Right lung (tissue), 10 donors: ENCODE measurements at places on chromosomes 2 and 18. TPM values are rescaled to one million over a fixed set of nuclear protein-coding genes. Genes with fewer than 3 reads are reported as not detected.

Gene MC5R
- not detected for polyA plus RNA-seq

Gene CDH7
- polyA plus RNA-seq: 1.6 TPM

Gene LGALSL
- 80.1 TPM for polyA plus RNA-seq

Gene TXNL4A
- 72.2 TPM for polyA plus RNA-seq

Gene IL36B
- polyA plus RNA-seq: not detected

Gene ELOA2
- polyA plus RNA-seq: not detected

Gene PLEKHM3
- 13.4 TPM for polyA plus RNA-seq

Gene CLHC1
- polyA plus RNA-seq: 32.9 TPM

Gene TCF23
- polyA plus RNA-seq: 0.15 TPM

Gene CPLX4
- polyA plus RNA-seq: not detected

Gene CYP27A1
- polyA plus RNA-seq: 22.7 TPM

Gene SCN7A
- 88.7 TPM for polyA plus RNA-seq

Gene PLEK
- 14.0 TPM for polyA plus RNA-seq

Gene ANKRD23
- polyA plus RNA-seq: 6.2 TPM

DNA sequence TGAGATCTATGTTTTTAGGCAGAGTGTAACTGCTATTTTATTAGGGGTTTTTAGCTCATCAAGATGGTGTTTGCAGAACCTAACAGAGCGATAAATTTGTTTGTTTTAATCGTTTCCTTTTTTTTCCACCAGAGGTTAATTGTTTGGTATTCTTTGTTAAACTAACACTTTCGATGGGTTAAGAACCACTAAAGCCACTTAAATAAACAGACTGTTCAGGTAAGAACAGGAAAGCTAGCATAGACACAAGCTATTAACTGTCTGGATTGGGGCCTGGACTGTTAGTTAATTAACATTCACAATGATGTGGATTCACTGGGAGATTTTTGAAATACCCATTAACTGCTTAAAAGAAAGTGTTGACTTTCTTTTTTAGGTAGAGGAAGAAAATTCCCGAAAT, 209.0 kb upstream of the COPS8 start:
- DNase-seq: no peak

- DNase-seq: no peak
Measured at GRCh38 chr2:223185638-223186037, 133.6 kb downstream of the KCNE4 start.

DNA sequence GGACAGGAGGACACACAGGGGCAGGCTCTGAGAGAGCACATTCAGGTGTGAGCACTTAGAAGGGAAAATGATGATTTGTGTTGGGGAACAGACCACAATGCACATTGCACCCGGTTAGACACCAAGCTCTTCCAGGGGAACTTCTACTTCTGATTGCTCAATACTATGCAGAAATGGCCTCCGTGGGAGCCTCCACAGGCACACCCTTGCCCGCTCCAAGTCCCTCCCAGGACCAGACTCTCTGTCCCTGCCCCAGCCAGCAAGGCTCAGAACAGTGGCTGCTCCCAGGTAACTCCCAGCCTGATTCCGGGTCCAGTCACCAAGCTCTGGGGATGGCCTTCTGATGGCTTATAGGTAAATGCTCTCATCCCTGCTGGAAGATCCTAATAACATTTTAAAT, 56.2 kb downstream of the BCL2L11 start:
- DNase-seq: no peak

- DNase-seq: no peak
Measured at GRCh38 chr18:22552254-22552653, 134.5 kb upstream of the CTAGE1 start.

DNA sequence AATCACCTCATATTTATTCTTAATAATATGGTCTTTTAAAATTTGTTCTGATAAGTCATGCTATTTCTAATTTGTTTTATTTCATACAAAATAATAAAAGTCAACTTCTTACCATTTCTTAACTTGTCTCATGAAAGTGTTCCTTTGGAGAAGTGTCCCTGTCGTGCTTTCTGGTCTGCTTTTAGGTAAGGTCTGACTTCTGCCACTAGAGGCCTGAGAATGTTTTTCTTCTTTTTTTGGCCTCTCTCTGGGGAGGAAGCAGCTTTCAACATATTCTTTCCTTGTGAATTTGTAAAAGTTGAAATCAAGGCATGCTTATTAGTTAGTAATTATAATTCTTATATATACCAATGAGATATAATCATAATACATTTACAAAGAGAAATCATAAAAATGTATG, 39.4 kb downstream of the MAP2 start:
- no peak for DNase-seq

DNA sequence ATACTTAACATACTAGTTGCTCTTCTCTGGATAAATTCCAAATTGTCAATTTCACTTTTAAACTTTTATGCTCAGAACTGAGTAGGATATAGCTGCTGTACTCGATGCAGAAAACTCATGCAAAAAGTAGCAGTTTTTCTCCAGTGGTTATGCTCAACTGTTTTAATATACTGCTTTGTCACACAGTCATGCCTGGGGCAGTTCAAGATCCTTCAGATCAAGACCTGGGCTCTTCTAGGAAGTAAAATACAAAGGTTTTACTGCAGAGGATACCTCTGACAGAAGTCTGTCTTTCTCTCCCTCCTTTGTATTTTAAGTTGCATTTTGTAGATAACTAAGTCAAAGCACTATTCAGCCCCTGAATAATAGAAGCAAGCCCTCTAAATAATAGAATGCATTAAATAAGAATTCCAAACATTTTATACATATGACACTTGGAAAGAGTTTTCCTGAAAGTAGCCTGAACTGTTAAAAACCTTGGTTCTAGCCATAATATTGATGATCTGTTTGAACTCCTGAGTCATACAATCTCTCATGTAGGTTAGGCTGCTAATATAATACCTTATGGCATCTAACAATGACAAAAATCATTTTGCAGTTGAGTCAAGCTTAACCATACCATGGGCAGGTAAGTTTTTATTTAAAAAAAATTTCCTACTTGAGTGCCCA, 183.3 kb upstream of the TRIB2 start:
- DNase-seq: no peak

GRCh38 chr18:27276886-27277285, 91.8 kb upstream of the CHST9 start:
- DNase-seq: no peak

GRCh38 chr18:73766910-73767515, 380.6 kb downstream of the FBXO15 start:
- no peak for DNase-seq

DNA sequence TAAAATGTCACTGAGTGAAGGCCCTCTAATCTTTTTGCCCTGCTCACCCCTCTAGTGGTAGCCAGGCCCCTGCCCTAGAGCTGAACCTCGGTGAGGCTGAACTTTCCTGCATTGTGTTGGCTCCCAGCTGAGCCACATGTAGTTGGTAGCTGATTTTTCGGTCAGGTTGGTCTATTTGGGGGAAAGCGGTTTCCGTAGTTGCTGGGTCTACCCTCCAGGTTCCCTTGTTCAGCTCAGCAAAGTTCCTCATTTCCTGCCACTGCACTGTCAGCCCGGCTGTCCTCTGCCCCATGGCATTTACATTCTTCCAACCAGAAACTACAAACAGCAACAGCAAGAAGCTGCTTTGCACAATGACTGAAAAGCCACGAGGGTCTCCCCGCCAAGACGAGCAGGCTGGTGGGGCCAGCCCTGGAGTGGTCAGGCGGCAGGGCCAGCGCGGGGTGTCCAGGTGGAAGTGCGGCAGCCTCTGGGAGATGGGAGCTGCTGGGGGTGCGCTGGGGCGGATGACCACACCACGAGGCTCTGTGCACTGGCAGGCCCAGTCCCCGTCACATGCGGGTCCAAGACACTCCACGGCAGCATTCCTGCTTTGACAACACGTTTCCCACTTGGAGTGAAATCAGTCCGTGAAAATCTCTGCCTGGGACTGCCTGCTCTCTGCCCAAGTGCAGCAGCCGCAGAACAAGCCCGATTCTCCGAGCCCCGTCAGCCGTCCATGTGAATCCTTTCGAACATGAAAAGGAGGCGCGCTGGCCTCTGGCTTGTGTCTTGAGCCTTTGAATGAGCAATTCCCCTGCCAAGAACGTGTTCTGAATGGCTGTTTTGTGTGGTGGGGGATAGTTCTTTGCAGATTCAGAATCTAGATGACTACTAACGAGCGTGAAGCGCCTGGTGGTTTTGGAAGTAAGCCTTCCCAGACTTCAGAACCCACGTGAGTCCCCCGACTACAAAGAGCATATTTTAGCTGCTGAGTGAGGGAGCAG, 159.4 kb downstream of the ASB1 start:
- DNase-seq: no peak

- DNase-seq: no peak
Measured at GRCh38 chr2:168667156-168667555, 135.3 kb upstream of the NOSTRIN start.

- no peak for DNase-seq
Measured at GRCh38 chr18:10169814-10170213, 256.0 kb downstream of the VAPA start.

DNA sequence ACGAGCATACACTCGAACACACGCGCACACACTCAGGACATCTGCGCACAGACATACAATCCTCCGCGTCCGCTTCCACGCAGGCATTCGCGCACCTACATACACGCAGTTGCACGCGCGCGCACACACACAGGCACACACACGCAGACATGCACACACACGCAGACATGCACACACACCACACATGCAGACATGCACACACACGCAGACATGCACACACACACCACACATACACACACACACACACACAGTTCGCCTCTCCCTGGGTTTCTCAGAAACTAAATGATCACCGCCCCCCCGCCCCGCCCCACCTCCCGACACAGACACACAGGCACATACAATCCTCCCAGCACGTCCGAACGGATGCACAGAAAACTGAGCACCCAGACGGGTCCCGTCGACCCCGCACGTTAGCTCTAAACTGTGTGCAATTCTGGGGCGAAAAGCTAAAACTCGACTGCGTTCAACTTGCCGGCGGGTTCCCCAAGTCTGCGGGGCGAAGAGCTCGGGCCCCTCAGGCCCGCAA, 1.0 kb downstream of the EPHA4 start:
- DNase-seq: no peak

DNA sequence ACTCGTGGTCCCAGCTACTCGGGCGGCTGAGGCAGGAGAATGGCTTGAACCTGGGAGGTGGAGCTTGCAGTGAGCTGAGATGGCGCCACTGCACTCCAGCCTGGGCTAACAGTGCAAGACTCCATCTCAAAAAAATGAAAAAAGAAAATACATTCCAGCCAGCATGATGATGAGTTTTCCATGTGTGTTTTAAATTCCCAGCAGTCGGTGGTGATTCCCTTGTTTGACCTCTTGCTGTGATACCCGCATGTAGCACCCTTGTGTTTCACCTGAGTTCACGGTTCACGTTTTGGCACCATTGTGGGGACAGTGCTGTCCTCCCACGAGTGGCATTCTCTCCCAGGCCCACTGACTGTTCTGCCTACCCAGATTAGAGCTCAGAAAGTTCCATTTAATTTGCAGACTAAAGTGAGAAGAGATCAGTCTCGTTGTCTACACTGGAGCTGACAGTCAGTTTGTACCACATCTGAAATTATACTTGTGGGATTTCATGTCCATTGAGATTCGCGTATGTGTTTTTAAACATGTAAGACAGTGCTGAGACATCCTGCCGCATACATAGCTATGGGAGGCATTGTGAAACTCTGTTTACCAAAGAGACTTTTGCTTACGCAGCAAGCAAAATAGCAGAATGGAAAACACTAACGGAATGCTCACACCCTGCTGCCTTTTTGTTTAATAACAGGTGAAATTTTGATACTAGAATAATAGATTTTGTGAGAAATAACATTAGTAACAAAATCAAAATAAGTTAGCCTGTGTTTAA, 157.1 kb downstream of the GBX2 start:
- no peak for DNase-seq

- DNase-seq: no peak
Measured at GRCh38 chr2:144324446-144325045, 195.4 kb downstream of the ZEB2 start.

DNA sequence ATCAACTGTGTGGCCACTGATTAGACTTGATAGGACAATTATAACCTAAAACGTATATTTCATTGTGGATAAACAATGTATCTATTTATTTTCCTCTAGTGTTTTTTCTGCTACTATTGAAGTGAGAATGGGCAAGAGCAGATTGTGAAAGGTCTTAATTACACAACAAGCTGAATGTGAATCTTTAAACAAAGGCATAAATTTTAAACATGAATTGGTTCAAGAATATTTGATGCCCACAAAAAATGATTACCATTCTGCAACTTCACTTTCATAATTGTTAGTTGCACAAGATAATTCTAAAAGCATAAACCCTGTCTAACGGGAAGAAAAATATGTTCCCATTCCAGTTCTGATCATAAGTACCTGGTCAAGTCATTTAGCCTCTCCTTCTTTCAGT, 285.6 kb downstream of the GULP1 start:
- DNase-seq: no peak

- DNase-seq: no peak
Measured at GRCh38 chr2:184611361-184612085, 13.2 kb downstream of the ZNF804A start.

GRCh38 chr2:91477731-91478672, 2786.5 kb downstream of the RPIA start:
- DNase-seq: peak; percentile 58

GRCh38 chr18:70154591-70155194, 50.8 kb downstream of the RTTN start:
- DNase-seq: no peak

DNA sequence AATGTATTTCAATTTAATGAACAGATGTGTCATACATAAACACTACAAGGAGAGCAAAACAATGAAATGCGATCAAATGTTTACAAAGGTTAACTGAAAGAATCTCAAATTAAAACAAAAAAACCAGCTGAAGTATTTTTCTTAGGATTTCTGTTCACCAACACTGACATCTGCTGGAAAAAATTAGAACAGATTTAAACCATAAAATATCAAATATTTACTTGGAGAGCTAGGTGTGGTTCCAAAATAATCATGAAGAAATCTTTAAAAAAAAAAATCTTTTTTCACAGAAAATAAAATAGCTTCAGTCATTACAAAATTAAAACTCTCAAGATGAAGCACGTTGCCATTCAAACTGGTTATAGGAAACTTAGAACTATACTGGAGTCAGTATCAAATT, 13.8 kb downstream of the MMADHC start:
- no peak for DNase-seq

DNA sequence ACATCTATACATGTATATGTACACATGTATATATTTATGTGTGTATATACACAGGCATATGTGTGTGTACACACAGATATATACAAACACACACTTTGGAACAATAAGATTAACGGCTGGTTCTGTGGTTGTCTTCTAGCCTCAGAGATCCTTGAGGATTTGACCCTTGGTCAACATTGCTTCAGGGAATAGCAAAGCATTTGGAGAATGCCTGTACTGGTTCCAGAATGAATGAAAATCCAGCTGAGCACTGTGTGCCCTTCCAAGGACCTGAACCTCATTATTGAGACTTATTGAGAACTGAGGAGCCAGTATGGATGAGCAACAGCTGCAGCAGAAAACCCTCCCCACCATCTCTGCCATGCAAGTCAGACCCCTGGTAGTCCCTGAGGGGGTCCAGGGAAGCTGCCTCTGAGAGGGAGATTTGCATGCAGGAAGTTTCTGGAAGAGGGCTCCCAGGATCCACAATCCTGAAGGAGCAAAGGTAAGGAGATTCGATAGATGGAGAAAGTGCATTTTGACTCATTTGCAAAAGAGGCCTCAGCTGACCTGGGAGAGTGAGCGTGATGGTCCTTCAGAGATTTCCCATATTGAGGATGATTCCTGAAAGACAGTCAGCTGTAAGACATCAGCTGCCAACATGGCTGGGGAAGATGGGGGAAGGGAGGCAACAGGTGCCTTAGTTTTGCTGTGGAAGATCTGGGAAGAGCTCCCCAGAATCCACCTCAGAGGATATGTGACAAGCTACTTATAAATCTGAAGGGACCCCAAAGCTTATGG, 166.6 kb upstream of the NCKAP5 start:
- DNase-seq: no peak

GRCh38 chr2:118232391-118232790, 144.1 kb downstream of the INSIG2 start:
- no peak for DNase-seq

GRCh38 chr2:72743481-72743880, 82.4 kb downstream of the EXOC6B start:
- DNase-seq: no peak
